ENCODE measurements at places on chromosomes 11 and 22.

GRCh38 chr11:75536786-75537641 lies 11.3 kb upstream of the GDPD5 start:
- peak; percentile 14 for DNase-seq

DNA sequence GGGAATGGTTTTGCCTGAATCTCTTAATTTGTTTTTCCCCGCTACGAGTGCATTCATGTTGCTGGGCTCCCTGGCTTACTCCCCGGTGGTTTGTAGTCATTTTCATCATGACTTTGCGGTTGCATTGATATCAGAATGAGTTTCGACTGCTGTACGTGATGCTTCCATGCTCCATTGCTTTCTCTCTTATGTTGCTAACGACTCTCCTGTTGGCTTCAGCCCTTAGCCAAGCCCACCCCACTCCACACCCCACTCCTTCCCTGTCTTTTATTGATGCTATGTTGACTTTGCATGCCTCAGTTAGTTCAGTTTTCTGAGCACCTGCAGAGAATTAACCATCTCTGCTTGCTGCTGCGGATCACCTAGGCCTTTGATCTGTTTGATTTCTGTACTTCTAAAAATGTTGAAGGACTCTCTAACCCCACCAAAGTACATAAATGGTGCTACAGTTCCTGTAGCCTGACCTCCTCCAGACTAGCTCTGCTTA lies 65.3 kb downstream of the ARFGAP2 start:
- DNase-seq = no peak

GRCh38 chr11:83222499-83222898 lies 29.0 kb downstream of the ANKRD42 start:
- no peak for DNase-seq

- DNase-seq = no peak
Observed at GRCh38 chr22:21077884-21078508, 32.2 kb downstream of the LRRC74B start.

GRCh38 chr22:36963302-36963701 lies 49.9 kb downstream of the CSF2RB start:
- no peak for DNase-seq

DNA sequence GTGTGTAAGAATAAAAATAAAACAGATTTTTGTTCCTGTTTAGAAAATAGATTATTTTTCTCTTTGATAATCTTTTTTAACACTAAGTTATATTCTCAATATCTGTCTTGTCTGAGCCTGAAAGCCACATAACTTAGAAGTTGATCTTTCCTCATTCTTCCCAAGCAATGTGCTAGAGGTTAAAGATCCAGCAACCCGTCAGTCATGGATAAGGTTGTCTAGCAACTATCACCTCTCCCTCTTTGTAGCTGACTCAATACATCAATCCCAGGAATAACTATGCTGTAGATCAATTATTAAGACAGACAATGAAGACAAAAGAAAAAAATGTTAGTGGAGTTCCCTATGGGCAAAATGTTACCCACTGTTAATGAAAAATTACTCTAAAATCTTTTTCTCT lies 813.1 kb upstream of the CCDC179 start:
- DNase-seq = no peak

DNA sequence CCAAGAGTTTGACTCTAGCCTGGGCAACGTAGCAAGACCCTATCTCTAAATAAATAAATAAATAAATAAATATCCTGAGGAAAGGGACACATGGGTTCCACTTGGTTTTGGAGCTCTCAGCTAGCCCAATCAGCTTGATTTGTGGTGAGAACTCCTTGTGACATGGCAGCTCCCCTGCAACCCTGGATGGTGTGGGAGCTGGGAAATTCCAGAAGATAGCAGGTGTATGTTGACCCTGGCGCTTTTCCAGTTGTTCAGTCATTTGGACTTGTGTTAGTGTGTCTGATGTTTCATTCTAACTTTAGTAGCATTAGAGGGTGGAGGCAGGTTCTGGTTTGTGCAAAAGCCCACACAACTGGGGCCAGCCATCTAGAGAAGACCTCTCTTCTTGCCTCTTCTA lies 148.5 kb upstream of the NCAM1 start:
- DNase-seq = no peak

DNA sequence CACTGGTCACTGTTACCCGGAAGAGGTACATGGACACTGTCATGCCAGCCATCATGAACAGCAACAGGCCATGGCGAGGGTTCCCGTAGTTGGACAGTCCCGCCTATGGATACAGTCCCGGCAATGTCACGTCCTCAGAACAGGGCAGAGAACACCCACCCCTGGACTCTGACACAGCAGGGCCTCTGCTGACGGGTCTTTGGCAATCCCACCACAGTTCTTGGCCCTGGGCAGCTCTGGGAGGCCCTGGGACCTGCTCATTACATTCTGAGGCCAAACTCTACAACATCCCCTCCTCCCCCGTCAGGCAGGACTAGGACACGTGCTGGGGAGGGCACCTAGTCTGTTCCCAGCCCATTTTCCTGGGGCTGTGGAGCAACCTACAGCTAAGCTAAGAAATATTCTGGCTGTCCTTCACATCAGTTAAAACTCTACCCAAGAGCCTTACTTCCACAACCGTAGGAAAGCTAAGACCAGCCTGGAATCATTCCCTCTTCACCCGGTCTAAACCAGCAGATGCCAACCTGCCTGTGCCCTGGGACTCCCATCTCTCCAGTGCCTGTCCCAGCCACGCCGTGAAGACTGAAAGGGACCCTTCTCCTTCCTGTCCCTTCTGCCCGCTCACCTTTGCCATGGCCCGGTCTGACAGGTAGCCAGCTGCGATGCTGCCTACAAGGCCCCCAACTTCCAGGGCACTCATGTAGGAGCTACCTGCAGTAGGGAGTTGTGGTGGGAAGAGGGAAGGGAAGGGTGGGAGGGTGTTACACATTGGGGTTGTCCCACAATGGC lies 4.5 kb downstream of the SLC37A4 start:
- no peak for DNase-seq

DNA sequence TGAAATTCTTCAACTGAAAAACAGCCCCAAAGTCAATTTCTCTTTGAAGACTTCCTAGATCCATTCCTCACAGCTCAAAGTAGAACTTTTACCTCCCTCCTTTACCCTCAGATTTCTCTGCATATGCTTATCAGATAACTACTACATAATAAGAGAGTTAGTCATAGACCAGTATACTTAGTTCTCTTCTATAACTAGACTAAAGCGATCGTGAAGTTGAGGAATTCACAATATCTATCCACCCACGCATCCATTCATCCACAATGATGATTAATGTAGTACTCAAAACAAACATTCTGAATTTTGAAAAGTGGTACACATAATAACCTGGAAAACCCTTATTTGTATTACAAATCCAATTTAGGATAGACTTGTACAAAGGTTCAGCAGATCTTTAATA lies 800.9 kb upstream of the TENM4 start:
- DNase-seq = no peak

GRCh38 chr11:111735262-111736116 lies 30.7 kb downstream of the PPP2R1B start:
- DNase-seq = no peak

GRCh38 chr11:79949574-79949973 lies 508.7 kb upstream of the TENM4 start:
- no peak for DNase-seq

DNA sequence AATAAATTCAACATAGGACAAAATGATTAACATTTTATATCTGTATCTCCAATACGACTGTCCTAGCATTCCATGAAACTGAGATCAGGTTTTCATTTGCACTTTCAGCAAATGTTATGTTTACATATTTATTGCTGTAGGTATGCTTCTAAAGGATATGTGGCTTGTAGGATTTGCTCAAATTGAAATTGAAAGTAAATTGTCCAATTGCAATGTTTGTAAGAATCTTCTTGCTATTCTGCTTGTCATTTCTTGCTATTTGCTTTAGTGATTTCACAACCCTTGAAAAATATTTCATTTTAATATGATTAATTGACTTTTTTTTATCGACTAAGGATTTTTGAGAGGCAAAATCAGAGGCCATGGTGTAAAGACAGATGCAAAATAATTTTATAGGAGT lies 904.2 kb upstream of the RAG2 start:
- DNase-seq = no peak

- no peak for DNase-seq
Observed at GRCh38 chr11:12827929-12828812, 153.9 kb downstream of the TEAD1 start.

DNA sequence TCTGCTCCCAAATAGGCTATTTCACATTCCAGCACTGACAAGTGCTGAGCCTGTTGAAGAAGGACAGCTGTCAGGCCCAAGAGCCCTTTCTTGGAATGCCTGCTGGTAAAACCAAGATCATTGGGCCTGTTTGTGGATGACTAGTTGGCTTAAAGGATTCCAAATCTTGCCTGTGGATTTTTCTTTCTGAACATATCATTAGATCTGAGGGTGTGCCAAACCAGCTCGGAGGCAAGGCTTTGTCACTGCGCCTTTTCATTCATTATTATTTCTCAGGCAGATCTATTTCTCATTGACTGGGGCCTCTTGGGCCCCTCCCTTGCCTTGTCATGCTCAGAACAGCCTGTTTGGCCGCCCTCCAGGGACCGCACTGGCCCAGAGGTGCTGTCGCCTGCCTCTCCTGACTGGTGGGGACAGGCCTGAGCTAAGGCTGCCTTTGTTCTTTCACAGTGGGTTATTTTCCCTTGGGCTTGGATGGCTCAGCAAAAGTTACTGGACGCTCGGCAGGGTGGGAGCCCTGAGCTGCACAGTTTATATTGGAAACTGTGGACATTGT lies 222.7 kb upstream of the SESN3 start:
- no peak for DNase-seq

- DNase-seq = no peak
Observed at GRCh38 chr11:31813391-31814175, 2.5 kb upstream of the PAX6 start.

- DNase-seq = no peak
Observed at GRCh38 chr22:34036931-34037330, 116.7 kb upstream of the LARGE1 start.

DNA sequence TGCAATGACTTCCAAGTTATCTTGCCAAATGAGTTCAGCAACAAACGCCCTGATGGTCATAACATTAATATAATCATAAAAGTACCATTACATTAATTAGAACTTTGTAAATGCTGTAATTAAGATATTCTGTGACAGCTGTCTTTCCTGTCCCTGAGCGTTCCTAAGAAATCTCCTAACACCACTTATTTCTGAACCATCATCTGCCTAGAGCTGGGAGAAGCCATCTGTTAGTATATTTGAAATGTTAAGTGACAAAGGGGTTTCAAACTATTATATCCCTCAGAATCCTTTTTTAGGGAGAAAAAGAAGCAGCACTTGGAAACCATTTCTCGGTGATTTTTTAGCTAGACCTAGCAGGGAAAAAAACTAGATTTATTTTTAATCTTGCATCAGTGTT lies 657.5 kb downstream of the FAM181B start:
- DNase-seq = no peak

DNA sequence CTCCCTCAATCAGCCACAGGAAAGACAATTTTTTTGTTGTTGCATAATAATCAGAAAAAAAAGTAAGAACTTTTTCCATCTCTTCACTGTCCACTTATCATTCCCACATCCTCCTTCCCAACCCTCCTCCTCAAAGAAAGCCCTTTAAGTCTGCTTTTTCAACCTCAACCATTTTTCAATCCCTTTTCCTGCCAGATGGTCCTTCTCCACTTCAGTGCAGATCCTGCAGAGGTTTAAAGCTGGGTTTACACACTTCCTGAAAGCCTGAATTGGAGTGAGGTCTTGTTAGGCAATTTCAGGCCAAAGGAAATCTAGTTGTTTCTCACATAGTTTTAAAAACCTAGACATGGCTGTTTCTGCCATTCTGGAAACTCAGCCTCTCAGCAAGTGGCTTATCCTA lies 78.3 kb downstream of the RPL27A start:
- no peak for DNase-seq

- DNase-seq = no peak
Observed at GRCh38 chr11:125281831-125282595, 117.5 kb downstream of the PKNOX2 start.

DNA sequence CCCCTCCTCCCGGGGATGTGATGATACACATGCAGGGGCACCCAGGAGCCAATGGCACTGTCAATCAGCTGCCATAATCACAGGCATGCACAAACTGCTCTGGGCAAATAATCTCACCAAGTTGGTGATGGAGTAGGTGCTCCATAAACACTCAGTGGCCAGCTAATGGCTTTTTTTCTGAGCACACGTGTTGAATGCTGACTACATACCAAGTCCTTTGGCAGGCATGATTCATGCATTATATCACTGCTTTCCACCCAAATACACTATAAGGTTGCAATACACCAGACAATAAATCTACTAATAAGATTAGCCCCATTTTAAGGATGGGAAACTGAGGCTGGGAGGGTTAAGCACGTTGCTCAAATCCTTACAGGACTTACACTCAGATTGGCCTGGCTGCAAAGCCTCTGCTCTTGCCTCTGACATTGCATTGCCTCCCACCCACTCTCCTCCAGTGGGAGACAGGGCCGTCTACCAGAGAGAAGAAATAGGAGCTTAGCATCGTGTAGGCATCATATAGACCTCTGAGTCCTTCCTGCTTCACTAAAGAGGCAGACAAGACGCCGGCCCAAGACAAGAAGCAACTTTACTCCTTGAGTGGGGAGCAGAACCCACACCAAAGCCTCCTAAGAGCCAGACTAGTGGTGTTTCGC lies 32.7 kb upstream of the ACCSL start:
- no peak for DNase-seq

DNA sequence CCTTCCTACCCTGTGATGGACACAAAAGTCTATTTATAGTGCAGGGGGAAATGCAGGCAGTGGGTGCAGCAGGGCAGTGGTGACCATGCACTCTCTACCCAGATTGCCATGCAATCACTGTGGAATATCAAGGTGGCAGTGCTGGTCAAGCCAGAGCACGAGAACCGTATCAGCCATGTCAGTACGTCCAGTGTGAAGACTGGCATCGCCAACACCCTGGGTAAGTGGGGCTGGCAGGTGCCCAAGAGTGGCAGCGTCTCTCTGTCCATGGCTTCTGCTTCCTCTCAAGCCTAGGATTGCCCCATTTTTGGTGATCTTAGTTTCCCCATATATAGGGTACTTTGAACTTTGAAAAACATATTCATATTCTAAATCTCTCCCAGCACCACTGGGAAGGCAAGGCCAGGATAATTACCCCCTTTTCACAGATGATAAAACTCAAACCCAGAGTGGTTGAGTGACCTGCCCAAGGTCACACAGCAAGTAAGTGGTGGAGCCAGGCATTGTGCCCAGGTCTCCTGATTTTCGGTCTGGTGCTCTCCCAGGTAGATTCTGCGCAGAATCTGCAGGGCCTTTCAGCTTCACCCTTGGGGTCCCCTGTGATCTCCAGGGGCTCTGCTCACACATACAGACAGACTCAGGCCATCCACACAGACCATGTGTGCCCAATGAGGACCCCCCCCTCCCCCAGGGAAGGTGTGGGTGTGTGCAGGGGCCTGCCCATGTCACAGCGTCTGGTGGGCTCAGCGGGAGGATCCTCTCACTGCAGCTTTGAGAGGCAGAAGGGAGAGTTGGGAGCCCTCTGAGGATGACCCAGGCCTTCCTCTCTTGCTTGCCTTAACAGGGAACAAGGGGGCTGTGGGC lies 7.1 kb downstream of the INPPL1 start:
- no peak for DNase-seq

- DNase-seq = no peak
Observed at GRCh38 chr11:123185326-123185725, 9.7 kb downstream of the CLMP start.

- no peak for DNase-seq
Observed at GRCh38 chr11:64539711-64540427, 51.2 kb upstream of the SLC22A12 start.

GRCh38 chr22:46350121-46350520 lies 14.6 kb downstream of the TRMU start:
- DNase-seq = no peak
